Suppressor macrophage treated with lipopolysaccharide for 1 hour (primary cell): ENCODE measurements at places on chromosomes 2 and 18.

- DNase-seq: peak; percentile 70
These were observed 89.8 kb downstream of the PRPF40A start for GRCh38 chr2:152627351-152627957.

GRCh38 chr2:8028981-8029380 lies 652.9 kb upstream of the ID2 start:
- DNase-seq: no peak

DNA sequence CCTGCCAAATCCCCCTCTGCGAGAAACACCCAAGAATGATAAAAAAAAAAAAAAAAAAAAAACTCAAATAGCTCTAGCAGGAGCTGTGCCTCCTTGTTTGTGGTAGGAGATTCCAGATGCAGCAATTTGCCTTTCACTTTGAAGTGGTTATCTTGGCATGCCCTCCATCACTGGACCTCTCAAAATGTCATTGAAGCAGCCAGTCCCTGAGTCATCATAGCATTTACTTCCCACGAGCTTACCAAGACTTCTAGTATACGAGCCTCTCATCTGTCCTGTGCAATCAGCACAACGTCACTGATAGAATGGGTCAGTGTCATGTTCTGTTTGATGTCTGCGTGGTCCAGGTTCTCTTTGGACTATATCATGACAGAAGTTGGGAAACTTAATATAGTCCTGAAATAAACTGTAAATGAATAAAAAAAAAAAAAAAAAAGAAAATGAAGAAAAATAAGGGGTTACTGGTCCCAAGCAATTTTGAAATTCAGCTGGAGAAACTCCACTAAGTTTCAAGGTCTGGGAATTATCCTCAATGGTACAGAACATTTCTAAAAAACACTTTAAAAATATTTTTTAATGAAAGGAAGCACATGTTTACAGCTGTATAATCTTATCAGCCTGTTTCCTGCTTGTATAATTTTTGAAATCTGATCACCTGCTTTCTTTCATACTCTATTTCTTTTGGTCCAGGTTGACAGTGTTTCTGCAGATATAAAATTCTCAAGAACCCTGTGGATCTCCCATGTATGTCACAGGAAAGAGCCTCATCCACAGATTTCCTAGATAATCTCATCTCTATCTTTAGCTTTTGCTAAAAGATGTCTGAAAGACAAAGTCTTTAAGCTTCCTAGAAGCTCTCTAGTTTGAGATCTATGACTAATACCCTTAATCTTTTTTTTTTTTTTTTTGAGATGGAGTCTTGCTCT lies 74.1 kb upstream of the EHBP1 start:
- no peak for DNase-seq

DNA sequence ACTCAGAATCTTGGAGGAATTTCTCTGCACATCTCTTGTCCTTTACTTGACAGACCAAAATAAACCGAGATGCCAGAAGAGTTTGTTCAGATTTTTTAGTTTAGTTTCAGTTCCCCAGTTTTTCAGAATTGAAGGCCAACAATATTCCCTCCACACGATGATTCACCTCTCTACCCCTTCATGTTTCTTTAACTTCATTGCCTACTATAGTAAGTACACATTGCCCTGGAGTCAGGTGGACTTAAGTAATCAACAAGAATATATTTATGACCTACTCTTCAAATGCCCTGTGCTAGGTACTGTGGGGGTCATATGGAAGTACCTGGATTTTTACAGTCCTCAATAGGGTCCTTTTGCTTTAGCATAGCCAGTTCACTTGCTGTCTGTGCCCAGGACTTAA lies 79.6 kb upstream of the CTLA4 start:
- DNase-seq: peak; percentile 91

DNA sequence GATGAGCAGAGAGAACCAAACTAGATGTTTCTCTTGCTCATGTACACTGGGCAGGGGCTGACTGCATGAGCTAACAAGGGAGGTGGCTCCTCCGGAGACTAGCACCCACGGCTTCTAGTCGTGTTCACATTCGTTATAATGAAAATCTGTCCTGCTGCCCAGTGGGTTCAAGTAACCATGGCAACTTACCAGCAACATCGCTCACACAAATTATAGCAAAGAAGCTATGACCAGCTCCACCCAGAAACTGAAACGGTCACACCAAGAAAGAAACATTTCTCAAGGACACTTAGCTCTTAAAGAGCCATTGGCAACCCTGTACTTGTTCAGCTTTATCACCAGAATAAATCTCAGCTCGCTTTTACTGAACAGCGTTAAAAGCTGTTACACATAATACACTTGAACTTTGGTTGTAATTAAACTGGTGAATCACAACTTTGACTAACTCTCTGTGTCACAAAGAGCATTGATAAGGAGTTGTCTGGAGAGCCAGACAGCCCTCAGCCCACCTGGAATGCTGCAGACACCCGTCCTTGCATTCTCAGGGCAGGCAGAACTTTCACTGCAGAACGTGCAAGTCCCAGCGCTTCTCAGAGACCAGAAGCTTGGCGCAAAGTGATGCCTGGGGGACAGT lies 141.2 kb downstream of the PID1 start:
- DNase-seq: no peak

DNA sequence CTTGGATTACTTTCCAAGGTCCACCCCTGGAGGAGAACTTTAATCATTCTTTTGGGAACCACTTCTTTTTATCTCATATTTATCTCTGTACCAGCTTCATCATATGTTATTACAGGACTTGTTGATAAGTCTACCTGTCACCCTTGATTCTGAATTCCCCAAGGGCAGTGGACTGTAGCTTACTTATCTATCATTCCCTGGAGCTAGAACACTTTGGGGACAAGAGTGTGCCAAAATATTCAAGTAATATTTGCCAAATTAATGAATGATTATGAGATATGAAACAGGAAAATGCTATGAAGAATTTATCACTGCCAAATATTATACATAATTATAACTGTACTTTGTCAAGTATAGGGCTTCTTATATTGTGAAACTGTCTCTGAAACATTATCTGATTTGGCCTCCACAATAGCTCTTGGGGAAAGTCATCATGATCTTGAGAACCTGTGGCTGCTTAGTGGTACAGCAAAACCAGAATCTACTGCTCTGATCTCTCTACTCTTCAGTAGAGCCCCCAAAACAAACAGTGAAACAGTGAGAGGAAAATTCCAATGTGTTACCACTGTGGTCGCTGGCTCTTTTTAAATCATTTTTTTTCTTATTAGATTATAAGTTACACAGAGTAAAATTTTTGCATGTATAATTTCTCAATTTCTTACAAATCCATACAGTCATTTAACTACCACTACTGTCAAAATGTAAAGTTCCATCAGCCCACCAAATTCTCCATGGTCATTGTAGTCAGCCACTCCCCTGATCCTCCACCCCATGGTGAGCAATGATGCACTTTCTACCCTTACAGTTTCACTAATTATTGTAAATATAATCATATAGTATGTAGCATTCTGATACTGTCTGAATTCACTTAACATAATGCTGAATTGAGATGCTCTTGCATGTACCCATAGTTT lies 197.5 kb downstream of the PIEZO2 start:
- no peak for DNase-seq

DNA sequence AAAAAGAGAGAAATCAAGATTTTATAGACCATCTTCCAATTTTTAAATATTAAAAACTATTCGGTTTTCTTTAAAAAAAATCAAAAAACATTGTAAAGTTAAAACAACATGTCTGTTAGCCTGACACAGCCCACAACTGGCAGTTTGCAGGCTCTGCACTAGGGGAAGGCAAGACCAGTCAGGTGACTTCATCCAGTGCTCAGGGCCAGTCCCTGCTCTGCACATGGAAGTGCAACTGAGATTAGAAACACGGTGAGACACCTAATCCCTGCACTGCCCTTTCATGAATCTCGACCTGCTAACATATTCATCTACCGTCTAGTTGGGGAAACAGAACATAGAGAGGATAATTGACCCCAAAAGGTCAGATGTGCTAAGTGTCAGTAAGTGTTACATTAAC lies 135.2 kb downstream of the BARD1 start:
- no peak for DNase-seq

- DNase-seq: peak; percentile 77
These were observed at the start of gene PID1 for GRCh38 chr2:229270551-229271410. Gene PID1 (minus strand): TSS chr2:229271287. CDS start chr2:229271043, 244 bp downstream.

- no peak for DNase-seq
These were observed 740 bp downstream of the CHMP3 start for GRCh38 chr2:86562485-86562921.

- DNase-seq: peak; percentile 43
These were observed 261.2 kb downstream of the SPAG16 start for GRCh38 chr2:213545481-213545880.

DNA sequence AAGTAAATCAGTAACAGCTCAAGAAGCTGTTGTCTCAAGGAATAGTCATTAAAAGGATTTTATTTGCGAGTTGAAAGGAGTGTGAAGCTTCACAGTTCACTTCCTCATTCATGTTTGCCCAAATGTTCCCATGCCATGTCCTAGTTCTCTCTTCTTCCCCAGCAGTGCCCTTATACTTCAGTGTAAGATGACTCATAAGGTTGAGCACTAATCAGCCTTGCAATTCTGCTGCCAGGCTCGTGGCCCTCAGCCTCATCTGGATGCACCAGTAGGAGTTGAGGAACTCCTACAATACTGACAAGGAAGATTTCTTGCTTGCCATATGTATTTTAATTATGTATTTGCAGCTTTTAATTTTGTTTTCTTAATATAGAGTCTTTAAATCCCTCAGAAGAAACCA lies 1980.4 kb downstream of the SUCLG1 start:
- no peak for DNase-seq

GRCh38 chr2:25311865-25312575 lies 29.7 kb downstream of the DNMT3A start:
- no peak for DNase-seq

DNA sequence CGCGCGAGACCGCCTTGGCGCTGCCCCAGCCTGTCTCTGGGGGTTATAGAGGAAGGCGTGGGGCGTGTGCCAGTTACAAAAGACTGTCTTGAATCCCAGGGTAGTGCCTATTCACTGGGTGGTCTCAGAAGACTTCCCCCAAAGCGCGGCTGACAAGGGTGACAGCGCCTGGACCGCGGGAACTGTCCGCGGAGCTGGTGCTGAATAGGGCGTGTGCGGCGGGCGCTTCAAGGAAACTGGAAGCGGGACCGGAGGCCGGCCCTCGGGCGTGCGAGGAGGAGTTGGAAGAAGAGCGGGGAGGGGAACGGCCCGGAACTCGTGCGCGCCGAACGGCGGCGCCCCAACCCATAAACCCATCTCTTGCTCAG lies 2.3 kb downstream of the EGR4 start:
- peak; percentile 71 for DNase-seq

DNA sequence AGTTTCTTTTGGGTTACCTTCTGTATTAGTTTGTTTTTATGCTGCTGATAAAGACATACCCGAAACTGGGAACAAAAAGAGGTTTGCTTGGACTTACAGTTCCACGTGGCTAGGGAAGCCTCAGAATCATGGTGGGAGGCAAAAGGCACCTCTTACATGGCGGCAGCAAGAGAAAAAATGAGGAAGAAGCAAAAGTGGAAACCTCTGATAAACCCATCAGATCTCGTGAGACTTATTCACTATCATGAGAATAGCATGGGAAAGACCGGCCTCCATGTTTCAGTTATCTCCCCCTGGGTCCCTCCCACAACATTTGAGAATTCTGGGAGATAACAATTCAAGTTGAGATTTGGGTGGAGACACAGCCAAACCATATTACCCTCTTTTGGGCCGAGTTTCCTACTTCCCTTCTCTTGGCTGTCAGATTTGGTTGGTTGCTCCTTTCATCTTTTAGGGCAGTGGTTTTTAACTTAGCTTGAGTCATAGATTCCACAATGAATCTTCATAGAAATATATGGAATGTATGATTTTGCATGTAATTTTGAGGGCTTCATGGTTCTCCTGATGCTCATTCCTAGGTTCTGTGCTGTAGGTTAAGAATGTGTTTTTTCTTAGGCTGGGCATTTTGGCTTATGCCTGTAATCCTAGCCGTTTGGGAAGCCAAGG lies 44.2 kb downstream of the CEP192 start:
- DNase-seq: no peak

DNA sequence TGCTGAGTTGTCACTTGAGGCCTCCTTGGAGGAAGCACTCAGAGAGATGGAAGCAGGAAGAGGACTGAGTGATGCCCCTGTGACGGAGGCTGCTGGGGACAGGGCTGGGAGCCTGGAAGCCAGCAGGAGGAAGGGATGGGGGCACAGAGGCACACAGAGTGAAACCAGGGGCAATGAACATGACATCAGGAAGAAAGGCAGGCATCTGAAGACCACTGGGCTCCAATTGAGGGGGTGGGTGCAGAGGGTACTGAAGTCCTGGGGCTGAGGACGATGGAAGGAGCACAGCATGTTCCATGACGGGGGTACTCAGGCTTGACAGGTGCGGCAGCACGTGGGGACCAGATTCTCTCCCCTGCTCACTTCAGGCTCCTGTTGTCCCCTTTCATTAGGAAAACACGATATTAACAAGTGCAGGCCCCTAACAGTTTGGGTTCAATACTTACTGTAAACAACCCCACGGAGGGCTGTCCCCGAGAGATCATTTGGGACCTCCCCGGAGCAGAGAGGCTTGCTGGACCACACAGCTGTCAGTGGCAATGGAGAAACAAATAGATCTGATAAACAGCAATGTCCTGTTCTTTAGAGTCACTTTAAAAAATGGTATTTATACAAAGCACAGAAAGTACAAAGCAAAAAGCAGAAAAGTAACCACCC lies 8.7 kb downstream of the INPP5D start:
- DNase-seq: no peak

DNA sequence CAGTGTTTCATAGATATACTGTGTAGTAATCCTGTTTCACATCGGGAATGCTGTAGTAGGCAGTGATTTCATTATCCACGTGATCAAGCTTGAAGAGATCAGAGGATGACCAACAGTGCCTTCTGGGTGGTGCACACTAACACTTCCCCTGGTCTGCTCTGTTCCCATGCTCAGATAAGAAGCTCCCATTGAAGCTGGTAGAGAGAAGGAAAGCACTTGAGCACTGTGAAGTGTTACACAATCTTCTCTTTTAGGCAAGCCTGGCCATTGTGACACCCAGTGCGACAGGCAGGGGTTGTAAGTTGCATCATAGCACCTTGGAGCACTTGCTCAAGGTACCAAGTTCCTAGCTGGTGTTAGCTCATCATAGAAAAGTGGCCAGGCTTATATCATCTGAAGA lies 30.6 kb upstream of the GPD2 start:
- peak; percentile 89 for DNase-seq

DNA sequence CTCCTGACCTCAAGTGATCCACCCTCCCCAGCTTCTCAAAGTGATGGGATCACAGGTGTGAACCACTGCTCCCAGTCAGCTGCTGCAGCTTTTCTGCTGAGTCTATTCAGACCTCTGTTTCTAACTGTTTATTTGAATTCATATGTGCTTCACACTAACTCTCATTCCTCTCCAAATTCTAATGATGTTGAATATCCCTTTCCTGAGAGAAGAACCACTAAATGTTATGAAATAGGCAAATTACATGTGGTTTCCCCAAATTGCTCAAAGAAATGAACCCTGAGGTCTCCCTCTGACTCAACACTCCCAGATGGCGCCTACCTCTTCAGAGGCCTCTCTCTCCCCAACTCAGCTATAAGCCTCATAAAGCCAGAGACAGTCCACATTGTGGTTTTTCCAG lies 98.6 kb downstream of the IRS1 start:
- DNase-seq: peak; percentile 55

GRCh38 chr18:49967171-49967570 lies 153.8 kb upstream of the ACAA2 start:
- no peak for DNase-seq
